Activated naive CD4-positive, alpha-beta T cell treated with anti-CD3 and anti-CD28 coated beads, Interleukin-2, amount 50 U/mL, for 16 hours (primary cell): ENCODE measurements at places on chromosomes 6 and 20.

GRCh38 chr6:143607974-143608373 is 69.8 kb upstream of the PHACTR2 start:
- no peak for DNase-seq

DNA sequence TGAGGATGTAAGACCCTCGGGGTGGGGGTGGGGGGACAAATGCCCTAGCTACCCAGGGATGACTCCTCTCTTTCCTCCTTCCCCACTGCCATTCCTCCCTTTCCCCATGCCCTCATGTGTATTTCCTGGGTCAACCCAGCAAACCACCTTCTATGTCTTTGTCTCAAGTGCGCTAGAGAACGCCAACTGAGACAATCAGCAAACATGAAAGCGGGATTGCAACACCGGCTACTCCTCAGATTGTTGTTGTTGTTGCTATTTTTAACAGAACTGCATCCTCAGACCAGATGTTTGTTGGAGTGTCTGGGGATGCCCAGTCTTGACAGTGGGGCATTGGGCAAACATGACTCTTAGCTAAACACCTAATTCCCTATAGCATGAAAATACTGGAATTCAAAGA is 39.3 kb upstream of the HIVEP1 start:
- DNase-seq, result no peak

- DNase-seq, result peak; percentile 20
Observed at GRCh38 chr6:131443514-131443913, 129.5 kb upstream of the ARG1 start.

- DNase-seq, result no peak
Observed at GRCh38 chr6:131029626-131030297, 33.3 kb downstream of the EPB41L2 start.

- DNase-seq, result no peak
Observed at GRCh38 chr6:14639983-14640599, 522.5 kb downstream of the CD83 start.

DNA sequence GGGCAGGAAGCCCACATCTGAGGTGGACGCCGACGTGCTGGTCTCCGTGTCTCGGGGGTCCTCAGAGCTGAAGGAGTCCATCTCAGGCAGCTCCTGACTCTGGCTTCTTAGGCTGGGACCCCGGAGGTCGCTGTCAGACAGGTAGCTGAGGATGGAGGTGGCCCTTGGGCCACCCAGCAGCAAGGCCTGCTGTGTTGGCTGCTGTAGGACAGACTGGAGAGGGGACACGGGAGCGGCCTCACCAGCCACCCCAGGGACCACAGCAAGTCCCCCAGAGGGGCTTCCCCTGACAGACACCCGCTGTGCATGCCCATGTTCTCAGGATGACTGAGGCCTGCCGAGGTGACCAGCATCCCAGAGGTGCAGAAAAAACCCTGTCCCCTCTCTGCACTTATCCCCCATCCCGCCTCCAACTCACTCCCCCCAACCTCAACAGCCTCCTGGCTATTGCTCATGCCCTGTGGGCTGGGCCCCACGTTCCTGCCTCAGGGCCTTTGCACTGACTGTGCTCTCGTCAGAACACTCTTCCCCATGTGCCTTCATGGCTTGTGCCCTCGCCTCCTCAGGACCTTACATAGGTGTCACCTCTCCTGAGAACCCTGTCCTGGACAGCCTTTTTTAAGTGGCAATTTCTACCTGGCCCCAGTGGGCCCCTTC is 88.8 kb downstream of the RIPOR3 start:
- no peak for DNase-seq

GRCh38 chr6:105179244-105180065 is at the start of gene POPDC3:
TSS of gene POPDC3 (minus strand) at chr6:105180014. CDS start at chr6:105161909, 18,105 bp downstream.
- DNase-seq, result no peak

- DNase-seq, result no peak
Observed at GRCh38 chr6:101760843-101761621, 367.5 kb downstream of the GRIK2 start.

GRCh38 chr6:89258912-89259311 is 41.8 kb upstream of the GABRR1 start:
- no peak for DNase-seq

- DNase-seq, result no peak
Observed at GRCh38 chr6:158672726-158673125, 22.9 kb downstream of the SYTL3 start.

- no peak for DNase-seq
Observed at GRCh38 chr6:108436771-108437170, 123.9 kb upstream of the FOXO3 start.

DNA sequence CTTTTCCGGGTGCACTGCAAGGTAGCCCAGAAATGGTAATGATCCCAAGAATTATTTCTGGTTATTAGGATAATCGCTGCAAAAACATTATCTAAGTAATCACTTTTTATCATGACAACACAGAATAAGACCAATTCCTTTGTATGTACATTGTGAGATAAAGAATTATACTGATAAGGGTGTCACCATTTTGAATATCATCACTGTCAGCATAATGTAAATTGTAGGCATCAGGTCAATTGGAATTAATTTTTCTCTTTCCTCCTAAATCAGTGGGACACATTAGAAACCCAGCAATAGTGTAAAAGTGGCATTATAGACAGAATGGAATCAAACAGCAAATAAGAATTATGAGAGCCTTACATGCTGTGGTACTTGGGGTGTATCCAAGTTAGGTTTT is 183.1 kb upstream of the SCGN start:
- DNase-seq, result no peak

GRCh38 chr6:17714879-17715851 is 8.4 kb upstream of the NUP153 start:
- no peak for DNase-seq

- no peak for DNase-seq
Observed at GRCh38 chr6:11241793-11242201, 9.3 kb upstream of the NEDD9 start.

DNA sequence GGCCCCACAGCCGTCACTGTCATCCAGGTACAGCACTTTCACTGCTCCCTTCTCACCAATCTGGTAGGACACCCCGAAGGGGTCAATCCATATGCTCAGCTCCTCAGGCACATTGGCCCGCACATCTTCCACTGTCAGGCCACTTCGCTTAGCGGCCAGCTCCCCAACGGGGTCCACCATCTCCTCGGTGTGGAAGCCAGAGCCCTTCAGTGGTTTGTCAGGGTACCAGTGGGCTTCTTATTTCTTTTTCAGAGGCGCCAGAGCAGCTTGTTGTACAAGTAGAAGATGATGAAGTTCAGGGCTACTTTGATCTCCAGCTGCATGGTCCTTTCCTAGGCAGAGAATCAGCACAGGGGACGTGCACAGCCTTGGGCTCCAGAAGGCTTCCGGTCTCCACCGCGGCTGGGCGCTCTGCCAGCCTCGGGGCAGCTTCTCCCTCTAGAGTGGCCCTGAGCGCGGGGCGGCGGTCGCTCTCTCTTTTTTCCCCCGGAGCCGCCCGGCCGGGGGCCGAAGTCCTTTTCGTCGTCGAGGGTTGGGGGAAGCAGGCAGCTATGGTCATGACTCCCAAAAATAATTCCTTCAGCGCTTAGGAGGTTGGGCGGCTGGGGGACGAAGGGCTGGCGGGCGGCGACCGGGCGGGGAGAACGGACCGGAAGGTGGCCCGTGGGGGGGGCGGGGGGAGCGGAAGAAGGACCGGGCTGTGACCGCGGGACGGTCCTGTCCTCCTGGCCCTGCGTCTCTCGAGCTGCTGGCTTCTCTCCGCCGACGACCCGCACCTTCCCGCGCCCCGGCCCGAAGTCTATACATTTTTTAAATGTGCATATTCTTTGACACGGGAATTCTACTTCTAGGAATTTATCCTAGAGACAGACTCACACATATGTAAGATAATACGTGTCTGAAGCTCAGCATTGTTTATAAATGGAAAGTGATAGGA is 6.5 kb upstream of the ZSCAN9 start:
- DNase-seq, result no peak

DNA sequence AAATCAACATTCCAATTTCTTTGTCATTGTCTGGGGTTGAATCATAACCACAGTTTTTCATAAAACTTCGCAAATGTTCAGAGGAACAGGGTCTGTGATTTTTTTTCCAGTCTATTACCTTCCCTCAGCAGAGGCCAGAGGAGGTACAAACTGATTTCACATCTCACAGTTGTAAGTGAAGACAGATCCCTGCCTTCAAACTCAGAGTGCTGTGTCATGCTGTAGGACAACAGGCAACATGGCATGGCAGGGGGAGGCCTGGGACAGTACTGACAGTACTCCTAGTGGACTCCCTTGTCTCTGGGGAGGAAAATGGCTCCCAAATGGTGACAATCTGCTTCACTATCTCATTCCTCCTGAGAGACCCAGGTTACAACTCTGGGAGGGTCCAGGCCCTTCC is 308.6 kb downstream of the CDC5L start:
- DNase-seq, result no peak

DNA sequence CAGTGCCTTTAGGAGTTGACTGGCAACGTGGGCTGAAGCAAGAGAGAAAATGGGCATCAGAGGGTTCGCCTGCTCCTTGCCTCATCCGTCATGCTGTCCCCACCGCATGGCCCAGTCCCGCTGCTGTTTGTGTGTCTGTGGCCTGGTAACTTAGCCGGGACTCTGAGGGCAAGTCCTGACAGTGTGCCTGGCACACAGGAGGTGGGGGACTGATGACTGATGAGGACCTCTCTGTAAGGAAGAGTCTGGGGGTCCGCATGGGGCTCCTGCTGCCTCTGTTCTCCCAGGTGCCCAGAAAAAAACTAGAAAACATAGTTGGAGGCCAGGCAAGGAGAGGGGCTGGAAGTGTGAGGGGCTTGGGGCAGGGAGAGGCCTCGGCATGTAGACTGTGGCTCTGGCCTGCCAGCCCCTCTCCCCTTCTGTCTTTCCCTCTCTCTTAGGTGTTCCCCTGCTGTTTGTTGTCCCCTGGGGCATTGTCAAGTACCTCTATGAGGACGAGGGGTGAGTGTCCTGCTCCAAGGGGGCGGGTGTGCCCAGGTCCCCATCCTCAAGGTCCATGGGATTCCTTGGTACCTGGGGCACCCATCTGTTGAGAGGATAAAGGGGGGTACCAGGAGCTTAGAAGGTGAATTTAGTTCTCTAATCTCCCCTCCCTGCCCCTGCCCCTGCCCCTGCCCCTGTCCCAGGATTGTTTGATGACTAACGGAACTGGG is 29.5 kb downstream of the GLP1R start:
- no peak for DNase-seq

DNA sequence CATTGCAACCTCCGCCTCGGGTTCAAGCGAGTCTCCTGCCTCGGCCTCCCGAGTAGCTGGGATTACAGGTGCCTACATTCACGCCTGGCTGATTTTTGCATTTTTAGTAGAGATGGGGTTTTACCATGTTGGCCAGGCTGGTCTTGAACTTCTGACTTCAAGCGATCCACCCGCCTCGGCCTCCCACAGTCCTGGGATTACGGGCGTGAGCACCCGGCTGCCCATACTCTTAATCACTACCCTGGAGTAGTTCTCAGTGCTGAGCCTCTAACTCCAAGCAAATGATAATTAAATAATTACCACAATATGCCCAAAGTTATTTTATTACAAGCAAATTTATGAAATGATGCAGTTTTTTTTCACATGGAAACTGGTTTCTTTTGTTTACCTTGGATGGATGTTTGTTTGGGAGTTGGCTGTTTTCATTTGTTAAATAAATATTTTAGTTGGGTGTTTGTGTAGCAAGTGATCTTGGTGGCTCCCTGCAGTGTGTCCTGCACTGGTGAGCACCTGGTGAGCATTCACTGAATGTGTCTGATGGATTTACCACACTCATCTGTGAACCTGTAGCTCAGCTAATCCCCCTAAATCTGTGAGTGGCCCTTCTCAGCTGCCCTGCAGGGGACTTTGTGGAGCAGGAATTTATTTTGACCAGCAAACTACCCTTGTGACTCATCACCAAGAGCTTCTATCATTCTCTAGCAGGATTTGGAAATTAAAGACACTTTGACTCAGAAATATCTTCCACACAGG is 36.9 kb downstream of the UTRN start:
- DNase-seq, result no peak

- no peak for DNase-seq
Observed at GRCh38 chr6:154251116-154251515, 105.5 kb downstream of the IPCEF1 start.

DNA sequence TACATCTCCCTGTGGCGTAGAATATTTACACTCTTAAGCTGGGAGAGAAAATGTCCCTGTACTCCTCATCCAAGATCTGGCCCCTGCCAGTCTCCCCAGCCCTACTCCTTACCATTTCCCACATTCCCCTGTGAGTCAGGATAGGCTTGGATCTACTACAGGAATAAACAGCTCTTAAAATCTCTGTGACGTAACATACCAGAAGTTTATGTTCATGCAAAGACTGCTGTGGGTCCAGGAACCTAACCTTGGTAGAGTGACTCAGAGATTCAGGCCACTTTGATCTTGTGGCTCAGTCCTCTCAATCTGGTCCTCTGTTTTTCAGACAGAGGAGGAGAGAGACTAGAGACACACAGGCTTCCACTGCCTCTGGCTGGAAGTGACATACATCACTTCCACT is 38.5 kb upstream of the GPR6 start:
- DNase-seq, result no peak

DNA sequence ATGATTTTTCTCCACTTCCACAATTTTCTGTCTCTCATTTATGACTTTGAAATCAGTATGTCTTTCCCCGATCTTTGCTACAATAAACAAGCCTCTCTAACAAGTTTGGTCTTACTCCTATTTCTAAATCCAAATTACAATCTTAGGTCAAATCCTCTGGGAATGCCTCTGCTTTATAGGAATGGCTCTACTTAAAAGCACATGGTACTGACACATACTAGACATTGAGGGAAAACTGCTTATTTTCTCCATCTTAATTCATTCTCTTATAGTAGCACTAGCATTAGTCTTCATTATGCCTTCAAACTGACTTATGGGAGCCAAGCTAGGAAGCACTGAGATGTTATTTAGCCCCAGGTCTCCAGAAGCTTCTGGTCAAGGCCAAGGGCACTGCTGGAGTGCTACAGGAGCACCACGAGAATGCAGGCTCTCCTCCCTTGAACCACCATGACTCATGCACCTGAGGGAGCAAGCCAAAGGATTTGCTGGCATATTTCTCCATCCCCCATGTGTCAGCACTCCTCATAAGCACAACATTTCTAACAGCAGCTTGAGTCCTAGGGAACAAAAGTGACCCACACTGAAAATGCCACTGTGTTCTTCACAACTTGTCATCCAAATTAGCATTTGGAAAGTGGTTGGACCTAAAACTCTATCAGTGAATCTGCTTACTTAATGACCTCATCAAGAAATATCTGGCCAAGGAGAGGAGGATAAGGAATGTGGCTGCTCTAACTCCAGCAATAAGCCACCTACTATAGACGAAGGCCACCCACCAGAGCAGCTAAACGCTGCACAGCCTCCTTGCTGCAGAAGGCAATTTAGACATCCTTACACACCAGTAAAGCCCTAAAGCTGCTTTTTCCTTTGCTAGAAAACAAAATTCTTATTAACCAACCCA is 156.8 kb upstream of the KCNQ5 start:
- DNase-seq, result no peak

- DNase-seq, result no peak
Observed at GRCh38 chr6:122749451-122750050, 30.0 kb upstream of the FABP7 start.

GRCh38 chr6:108448481-108448880 is 112.2 kb upstream of the FOXO3 start:
- no peak for DNase-seq

DNA sequence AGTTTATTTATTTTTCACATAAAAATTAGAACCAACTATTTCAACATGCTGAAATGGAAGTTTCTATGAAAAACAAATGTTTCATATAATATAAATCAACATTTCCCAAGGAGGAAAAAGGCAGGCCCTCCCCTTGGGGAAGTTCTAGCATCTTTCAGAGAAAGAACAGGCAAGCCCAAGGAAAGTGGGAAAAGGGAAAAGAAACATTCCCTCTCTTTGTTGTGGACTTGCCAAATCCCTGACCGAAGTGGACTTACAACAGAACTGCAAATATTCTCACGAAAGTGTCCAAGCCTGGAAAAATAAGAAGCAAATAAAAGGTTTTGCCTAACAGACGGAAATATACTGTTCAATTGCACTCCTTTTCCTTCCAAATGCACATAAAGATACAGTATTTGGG is 214.4 kb downstream of the ATXN1 start:
- DNase-seq, result no peak
